ENCODE measurements at places on chromosomes 13 and 19.

DNA sequence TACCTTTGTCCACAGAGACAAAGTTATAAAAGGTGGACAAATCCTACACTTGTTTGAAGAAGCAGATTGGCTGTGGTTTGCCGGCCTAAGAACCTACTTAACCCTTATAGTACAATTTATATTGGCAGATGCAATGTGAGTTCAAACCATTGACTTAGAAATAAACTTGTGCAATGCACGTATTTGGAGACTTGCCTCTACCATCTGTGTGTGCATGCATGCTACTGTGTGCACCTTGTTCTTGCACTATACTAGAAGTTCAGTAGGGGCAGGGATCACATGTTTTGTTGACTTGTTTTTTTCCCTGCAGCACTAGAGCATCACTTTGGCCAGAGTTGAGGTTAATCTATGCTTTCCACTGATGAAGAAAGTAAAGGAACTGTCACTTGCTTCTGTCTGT is 163.1 kb upstream of the SERP2 start:
- DNase-seq, result no peak

DNA sequence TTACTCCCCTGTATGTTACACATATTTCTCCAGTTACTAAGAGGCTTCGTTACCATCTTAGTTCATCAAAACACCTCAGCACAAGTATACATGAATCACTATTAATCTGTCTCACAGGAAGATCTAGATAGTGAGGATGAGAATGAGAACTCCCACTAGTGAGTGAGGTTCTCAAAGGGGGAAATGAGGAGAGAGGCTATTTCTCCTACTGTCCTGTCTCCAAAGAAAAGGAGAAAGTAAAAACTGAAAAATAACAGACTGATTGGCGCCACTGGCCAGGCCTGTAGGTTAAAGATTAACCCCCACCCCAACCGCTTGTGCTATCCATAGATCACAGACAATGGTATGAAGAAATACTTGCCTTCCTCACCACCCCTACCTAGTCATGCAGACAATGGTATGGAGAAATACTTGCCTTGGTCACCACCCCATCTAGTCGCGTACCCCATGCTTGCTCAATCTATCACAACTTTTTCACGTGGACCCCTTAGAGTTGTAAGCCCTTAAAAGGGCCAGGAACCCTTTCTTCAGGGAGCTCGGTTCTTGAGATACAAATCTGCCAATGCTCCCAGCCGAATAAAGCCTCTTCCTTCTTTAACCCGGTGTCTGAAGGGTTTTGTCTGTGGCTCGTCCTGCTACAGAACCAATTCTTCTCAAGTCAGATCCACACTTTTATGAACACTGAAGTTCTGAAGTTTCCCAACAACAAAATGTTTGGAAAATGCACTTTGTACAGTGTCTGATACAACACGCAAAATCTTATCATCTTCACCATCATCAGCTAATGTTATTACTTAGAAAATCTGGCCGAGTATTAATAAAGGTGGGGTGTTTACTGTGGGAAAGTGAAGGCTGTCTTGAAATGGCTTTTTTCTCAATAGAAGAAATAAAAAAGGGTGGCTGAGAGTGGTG is 598.1 kb downstream of the UQCRFS1 start:
- no peak for DNase-seq

- no peak for DNase-seq
Measured at GRCh38 chr13:93525087-93525486, 298.5 kb downstream of the GPC6 start.

DNA sequence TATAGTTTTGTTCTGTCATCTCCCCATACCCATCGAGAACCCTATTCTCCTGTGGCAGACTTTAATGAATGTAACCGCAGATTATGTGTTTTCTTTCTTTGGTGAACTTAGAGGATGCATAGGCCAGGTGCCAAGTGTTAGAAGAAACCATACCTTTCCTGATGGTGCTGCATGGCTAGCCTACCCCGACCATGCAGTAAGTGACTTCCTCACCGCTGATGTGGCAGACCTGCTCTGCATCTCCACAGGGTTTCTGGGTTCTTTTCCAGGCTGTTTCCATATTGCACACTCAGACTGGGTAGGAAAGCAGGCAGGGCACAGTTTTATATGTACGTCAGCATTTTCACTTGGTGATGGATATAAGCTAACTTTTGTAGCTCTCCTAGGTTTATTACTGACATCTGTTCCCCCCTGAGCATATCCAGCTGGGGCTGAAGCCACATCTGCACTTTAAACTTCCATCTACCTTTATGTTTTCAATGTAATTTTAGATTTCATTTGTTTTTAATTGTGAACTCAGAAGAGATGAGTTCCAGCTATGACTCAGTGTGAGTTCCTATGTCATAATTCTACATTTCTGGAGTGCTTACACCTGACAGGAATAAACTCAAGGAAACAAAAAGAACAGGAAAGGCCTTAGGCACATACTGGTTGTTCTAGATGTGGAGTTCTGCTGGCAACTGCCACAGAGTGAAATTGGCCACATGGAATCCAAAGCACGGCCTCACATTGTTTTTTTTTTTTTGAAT is 42.3 kb downstream of the LRCH1 start:
- DNase-seq, result no peak

GRCh38 chr19:41917676-41918075 is 10.6 kb downstream of the ERFL start:
- DNase-seq, result no peak

DNA sequence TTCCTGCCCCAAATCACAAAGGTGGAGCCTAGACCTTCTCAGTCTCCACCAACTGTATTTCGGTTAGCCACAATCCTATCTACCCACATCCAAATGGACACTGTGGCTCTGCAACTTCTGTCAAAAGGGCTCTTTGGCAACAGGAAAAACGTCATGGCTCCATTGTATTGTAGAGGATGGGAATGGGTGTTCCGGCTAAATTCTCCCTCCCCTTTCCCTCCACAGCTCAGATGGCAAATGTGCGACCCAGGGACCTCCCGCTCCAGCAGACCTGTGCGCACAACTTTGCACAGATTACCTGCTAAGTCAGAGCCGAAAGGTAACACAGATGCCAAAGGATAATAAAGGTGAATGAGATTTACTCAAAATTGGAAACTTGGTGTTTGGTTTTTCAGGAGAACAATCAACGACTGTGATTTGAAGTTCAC is 968 bp upstream of the KL start:
- DNase-seq, result no peak
